ENCODE measurements at places on chromosomes 3 and 15. TPM values are rescaled to one million over a fixed set of nuclear protein-coding genes. Genes with fewer than 3 reads are reported as not detected.

DNA sequence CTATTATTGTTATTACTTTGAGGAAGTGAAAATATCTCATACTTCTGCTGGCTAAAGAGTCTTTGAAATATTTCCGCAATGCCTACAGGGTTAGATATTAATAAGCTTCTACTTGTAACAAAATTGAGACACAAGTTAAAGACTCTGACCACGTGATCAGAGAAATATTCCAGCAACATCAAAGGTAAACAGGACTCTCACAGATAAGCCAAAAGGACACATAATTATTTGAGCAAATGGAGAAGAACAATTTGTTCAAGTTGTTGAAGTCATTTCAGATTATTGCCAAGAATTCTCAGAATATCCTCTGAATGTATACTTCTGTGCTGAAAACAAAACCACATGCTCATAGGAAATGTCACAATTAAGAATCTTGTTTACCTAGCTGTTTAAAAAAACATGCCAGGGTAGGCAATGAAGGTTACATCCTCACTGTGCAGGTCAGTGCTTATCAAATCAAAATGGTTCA, 225.8 kb upstream of the ALCAM start:
- H3K4me1 ChIP-seq: no peaks in the 10 kb centered on the region
- peaks cover 4% of the 10 kb centered on the region for H3K27me3 ChIP-seq
- DNase-seq: no peak
- no peaks in the 10 kb centered on the region for H3K36me3 ChIP-seq
- no peak overlapping the region for H3K4me3 ChIP-seq

DNA sequence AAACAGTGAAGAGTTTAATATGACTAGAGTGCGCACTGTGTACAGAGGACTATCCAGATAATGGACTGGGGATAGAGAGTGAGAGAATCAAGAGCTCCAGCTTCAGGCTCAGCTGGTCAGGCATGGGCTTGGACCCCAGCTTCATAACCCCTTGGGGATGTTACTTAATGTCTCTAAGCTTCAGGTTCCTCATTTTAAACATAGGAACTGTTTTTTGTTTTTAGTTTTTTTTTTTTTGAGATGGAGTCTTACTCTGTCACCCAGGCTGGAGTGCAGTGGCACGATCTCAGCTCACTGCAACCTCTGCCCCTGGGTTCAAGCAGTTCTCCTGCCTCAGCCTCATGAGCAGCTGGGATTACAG, 9.9 kb upstream of the BRPF1 start:
- no peaks in the 10 kb centered on the region for H3K36me3 ChIP-seq
- H3K4me1 ChIP-seq: no peaks in the 10 kb centered on the region
- no peak overlapping the region for H3K27ac ChIP-seq
- H3K4me3 ChIP-seq: no peak overlapping the region
- peaks cover 3% of the 10 kb centered on the region for H3K27me3 ChIP-seq

Gene WDR72
- 0.59 TPM for total RNA-seq

DNA sequence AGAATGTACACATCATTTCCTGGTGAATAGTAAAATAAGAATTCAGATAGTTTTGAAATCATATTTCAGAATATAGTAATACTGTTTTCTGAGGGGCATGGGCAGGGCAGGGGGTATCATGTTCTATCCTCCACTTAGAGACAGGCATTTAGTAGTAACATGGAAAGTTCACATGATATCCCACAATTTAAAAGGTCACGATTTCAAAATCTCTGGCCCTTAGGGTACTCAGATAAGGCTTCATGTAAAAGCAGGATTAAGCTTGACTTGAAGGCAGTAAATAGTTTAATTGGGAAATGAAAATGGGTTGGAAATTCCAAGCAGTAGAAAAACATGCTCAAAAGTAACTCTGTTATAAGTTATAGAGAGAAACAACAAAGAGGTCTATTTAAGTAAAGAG, 353.2 kb upstream of the AGTR1 start:
- no peaks in the 10 kb centered on the region for H3K4me1 ChIP-seq
- H3K36me3 ChIP-seq: no peaks in the 10 kb centered on the region
- DNase-seq: no peak
- H3K27me3 ChIP-seq: no peaks in the 10 kb centered on the region
- H3K4me3 ChIP-seq: no peak overlapping the region

GRCh38 chr3:140386357-140387100, 291.3 kb upstream of the TRIM42 start:
- H3K27ac ChIP-seq: no peak overlapping the region
- no peaks in the 10 kb centered on the region for H3K36me3 ChIP-seq
- H3K4me1 ChIP-seq: no peaks in the 10 kb centered on the region
- DNase-seq: no peak

Gene CHRD
- total RNA-seq: 2.4 TPM

Gene THSD4
- 0.92 TPM for total RNA-seq

- DNase-seq: no peak
- H3K27me3 ChIP-seq: peaks cover 3% of the 10 kb centered on the region
- no peak overlapping the region for H3K4me3 ChIP-seq
- no peak overlapping the region for H3K27ac ChIP-seq
Observed at GRCh38 chr3:193826159-193826795, 233.3 kb downstream of the OPA1 start.

DNA sequence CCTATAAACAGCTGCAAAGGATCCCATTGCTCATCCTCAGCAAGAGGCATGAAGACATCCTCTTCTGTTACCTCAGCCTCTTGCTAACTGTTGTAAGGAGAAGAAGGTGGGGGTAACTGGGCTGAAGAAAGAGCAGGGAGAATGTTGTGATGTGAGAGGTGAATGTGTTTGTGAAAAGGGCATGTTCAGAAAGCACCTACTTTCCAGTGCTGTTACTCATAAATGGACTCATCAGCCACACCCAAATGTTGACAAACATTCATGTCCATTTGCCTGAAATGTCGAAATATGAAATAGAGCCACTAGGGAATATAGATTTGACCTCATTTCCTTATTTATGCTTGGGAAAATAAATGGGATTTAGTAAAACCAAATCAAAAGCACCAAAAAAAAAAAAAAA, 12.6 kb downstream of the SLC24A1 start:
- no peak overlapping the region for H3K27ac ChIP-seq
- H3K27me3 ChIP-seq: no peaks in the 10 kb centered on the region
- H3K36me3 ChIP-seq: peaks cover 5% of the 10 kb centered on the region
- H3K4me3 ChIP-seq: no peak overlapping the region
- DNase-seq: no peak

- no peak overlapping the region for H3K4me3 ChIP-seq
- H3K27me3 ChIP-seq: no peaks in the 10 kb centered on the region
- H3K27ac ChIP-seq: no peak overlapping the region
- DNase-seq: no peak
- no peaks in the 10 kb centered on the region for H3K36me3 ChIP-seq
- peaks cover 2% of the 10 kb centered on the region for H3K4me1 ChIP-seq
Observed at GRCh38 chr3:188026191-188026968, 127.6 kb upstream of the LPP start.

All from endothelial cell (in vitro differentiated cells).